Stimulated activated CD8-positive, alpha-beta memory T cell treated with anti-CD3 and anti-CD28 coated beads, Interleukin-2, amount 100 ng/mL, for 48 hours (primary cell): ENCODE measurements at places on chromosomes 3 and 15.

- no peak for DNase-seq
Observed at GRCh38 chr15:38745126-38745525, 180.5 kb upstream of the RASGRP1 start.

DNA sequence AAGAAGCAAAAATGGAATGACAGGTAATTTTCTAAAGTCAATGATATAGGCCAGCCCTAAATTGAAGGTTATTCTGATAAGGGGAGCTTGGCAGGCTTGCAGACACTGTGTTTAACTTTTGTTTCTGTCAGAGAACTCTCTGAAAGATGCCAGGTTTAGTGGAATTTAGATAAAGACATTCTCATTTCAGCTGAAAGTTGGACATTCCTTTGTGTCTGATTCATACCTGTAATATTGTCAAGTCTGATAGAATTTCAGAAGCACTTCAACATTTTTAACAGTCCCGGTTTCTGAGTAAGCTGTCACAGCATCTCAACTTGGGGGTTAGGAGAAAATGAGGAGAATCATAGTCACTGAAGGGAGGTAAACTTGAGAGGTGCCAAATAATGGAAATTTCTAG is 84.0 kb downstream of the DIPK2A start:
- DNase-seq = no peak

GRCh38 chr15:33608714-33609113 is 297.9 kb downstream of the RYR3 start:
- DNase-seq = no peak

DNA sequence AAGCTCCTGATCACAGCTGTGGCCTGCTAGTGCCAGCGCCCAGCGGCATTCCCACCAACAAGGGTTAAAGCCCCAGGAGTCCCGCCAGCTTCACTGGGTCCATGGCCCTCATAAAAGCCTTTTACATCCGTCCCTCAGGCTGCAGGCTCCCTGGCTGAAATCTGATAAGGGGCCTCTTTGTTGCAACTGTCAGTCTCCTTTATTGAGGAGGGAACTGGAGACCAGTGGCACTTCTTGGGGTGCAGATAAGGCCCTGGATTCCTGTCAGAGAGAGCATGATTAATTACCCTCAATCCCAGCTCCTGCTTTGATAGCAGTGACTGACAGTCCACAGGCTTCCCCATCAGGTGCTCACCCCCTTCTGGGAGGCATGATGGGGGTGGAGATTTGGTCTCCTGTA is 30.9 kb upstream of the CLK3 start:
- DNase-seq = no peak

DNA sequence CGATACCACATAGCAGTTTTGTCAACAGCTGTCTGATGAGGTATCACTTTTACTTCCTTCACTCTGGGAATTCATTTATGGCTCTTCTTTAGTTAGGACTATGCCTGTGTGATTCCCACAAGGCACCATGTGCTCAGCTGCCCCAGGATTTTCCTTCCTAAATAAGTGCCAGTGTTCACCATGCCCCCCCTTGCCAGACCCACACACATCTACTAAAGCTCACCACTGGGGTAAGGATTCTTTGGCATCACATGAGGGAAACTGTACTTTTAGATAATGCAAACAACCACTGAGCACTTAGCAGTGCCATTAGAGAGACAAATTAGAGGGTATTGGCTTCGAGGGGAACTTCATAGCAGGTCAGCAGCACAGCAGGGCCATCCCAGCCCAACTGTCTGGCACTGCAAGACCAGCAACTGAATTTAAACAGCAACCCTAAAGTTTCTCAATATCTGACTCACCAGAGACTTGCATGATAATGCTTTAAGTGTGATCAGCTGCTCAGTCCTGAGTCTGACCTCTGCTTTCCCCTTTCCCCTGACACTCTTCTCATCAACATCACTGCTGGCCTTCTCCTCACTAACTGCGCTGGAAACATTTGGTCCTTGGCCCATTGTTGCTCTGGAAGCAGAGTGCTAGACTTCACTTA is 114.3 kb downstream of the STAC start:
- no peak for DNase-seq

DNA sequence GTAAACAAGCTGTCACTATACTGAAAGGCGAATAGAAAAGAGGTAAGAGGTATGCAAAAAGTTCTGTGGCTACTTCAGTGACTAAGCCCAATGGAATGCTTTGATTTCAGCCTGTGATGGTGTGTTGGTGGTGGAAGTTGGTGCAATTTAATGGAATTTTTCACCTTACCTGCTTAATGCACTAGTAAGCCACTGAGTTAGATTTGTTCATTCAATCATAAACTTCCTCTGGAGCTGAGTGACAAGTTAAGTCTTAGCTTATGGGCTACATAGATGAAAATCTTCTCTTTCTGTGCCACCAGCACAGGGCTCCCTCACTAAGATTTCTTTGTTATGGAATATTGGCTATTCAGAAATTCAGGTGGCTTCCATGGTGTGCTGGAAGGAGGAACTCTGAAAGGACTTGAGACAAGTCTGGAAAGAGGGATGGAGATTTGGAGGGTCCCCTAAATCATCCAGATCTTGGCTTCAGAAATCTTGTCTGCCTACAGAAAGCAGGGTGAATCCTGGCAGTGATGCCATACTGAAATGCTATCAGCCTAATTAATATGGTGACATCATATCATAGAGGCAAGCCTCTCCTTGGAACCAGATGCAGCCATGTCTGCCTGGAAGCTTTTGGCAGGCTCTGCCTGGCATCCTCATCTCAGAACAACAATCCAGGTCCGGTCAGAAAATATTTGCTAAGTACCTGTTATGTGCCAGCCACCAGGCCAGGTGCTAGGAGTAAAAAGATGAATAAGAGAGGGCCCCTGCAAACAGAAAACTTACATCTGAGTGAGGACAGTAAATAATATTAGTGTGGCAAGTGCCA is 8.1 kb upstream of the GAP43 start:
- DNase-seq = no peak

DNA sequence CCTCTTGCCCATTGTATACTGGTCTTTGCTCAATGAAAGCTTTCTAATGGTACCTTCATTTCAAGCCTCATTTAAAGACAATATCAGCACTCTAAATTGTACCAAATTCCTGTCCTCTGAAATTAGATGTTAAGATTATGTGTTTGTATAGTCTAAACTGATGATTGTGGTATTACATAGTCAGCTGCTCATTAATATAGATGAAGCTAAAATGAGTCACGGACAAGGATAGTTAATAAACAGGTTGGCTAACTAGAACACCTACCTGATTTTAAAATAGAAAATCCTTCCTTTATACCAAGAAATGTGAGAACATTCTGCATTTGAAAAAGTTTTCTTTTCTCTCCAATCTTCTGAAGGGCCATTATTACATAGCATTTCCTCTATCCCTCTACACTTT is 2.9 kb downstream of the PRKCI start:
- no peak for DNase-seq

DNA sequence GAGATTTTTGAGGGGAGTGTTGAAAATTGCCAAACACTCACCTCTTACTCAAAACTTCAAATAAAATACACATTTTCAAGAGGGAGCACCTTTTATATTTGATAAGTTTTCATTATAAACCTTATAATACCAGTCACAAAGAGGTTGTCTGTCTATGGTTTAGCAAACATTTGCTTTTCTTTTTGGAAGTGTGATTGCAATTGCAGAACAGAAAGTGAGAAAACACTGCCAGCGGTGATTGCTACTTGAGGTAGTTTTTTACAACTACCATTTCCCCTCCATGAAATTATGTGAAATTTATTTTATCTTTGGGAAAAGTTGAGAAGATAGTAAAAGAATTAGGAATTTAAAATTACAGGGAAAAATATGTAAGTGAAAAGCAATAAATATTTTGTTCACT is 20.1 kb downstream of the DIPK2A start:
- no peak for DNase-seq

- no peak for DNase-seq
Observed at GRCh38 chr15:51332206-51333147, 5.9 kb downstream of the CYP19A1 start.

- no peak for DNase-seq
Observed at GRCh38 chr3:192920411-192920810, 2.8 kb upstream of the MB21D2 start.

DNA sequence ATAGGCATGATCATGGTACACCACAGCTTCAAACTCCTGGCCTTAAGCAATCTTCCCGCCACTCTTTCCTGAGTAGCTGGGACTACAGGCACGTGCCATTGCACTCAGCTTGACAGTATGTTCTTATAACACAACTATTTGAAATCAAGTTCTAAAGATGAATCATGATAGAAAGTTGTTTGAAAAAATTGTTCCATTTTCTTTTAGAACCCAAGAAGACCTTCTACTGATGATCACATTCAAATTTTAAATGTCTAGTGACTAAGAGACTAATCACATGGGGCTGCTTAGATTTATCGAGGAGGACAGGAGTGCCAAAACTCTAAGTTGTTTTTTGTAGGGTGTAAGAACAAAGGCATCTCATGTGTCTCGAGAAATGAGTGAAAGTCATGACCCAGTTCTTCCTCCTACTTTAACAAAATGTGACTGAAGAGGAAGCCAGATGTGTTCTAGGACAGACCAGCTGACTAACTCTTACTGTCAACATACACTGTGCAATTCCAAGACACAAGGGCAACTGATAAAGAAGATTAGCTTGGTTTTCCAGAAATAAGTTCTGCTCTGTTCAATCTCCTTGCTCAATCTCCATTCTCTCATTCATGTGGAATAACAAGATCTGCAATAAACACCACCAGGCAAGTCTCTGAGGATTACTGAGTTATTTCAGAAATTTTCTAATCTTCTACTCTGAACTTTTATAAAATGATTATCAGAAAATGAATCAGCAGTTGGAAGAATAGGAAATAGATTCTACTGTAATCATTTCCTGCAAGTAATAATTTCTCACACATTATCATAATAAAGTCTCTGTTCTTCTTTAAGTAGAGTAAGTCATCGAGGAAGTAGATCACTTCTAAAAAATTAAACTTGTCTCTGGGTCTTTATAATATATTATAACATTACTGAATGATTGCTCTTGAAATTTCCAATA is 122.6 kb upstream of the CCNL1 start:
- DNase-seq = no peak

- DNase-seq = no peak
Observed at GRCh38 chr3:149203758-149204157, 17.9 kb downstream of the CP start.

GRCh38 chr3:48739617-48739954 is 22.6 kb upstream of the IP6K2 start:
- no peak for DNase-seq

DNA sequence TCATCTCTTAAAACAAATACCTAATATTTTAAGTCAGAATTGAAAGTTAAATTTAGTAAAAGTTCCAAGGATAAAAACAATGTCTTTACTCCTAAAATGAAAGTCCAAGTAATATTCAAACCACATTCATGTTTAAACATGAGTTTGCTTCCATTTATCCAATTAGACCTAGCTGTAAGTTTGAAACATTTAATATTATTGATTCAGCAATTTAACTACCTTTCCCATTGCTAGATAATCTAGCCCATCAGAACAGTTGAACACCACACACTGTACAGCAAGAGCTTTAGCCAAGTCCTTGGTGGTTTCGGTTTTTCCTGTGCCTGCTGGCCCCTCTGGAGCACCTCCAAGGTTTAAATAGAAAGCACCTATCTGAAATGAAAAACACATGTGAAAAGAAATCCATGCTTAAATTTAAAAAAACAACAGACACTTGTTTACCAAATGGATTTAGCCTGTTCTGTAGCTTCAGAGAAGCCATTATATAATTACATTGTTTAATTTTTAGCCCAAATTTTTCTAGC is 97.8 kb downstream of the DNAH12 start:
- DNase-seq = no peak

- no peak for DNase-seq
Observed at GRCh38 chr3:188693435-188693834, 478.3 kb upstream of the TPRG1 start.

DNA sequence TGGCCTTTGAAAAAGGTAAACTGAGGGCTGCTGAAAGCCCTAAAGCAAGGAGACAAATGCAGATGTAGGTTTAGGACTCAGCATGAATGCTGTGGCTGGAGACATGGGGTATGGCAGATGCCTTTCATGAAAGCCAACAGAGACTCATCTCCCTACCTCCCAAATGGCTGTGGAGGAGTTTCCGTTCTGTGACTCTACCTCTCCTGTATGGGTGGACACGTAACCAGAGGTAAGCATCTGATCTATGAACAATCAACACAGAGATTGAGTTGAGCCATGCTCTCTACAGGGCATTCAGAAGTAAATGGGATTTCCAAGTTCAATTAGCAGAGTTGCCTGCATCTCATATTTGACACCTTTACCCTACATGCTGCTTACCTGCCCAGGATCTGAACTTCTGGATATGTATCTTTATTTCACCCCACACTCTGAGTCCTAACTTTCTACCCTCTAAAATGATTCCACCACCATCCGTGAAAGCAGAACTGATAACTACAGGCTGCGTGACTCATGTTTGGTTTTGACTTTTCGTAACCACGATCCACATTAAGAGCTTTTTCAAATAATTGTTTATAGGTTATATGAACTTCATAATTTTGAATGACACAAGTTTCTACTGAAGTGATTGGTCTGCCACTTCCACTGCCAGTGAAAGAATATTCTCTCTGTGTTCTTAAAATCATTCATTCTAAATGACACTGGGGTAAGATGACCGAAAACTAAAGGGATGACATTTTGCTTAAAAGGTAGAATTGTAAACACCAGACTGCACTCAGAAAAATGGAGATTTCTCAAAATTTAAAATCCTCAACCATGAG is 1058.7 kb downstream of the FHIT start:
- DNase-seq = no peak

DNA sequence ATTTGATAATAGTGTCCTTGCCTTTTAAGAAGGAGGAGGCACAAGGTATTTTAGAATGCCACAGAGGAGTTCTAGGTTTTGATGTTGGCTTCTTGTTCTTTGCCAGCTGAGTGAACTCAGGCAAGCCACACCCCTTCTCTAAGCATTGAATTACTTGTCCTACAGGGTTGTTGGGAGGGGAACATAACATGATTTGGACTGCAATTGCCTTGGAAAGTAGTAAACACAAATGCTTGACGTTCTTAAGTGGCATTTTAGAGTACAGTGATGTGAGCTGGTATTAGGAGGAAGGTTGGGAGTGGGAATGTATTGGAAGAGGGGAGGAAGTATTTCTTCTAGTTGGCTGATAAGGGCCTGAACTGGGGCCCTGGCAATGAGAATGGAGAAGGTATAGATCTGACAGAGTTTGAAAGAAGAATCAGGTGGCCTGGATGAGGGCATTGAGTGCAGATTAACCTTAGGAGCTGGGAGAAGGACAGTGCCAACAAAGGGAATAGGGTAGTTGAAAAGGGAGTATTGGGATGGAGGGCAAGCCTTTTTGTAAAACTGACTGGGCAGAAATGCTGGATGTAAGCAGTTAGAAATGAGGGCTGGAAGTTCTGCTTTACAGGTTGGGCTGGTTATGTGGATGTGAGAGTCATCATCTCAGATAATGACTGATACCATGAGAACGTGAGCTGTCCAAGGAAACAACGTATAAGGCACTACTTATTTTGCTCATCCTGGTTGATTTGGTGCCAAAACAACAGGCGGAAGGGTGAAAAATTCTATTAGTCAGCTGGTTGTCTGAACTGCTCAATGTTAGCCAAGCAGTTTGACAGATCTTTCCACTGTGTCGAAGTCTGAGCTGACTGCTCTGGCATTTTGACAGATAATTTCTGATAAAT is 16.7 kb downstream of the KAT2B start:
- no peak for DNase-seq

- no peak for DNase-seq
Observed at GRCh38 chr3:50226888-50227389, 9.1 kb upstream of the GNAI2 start.
